ENCODE measurements at places on chromosomes 3 and 15.
A peak's percentile ranks its signal among the peaks of the same experiment; 100 is the strongest.

DNA sequence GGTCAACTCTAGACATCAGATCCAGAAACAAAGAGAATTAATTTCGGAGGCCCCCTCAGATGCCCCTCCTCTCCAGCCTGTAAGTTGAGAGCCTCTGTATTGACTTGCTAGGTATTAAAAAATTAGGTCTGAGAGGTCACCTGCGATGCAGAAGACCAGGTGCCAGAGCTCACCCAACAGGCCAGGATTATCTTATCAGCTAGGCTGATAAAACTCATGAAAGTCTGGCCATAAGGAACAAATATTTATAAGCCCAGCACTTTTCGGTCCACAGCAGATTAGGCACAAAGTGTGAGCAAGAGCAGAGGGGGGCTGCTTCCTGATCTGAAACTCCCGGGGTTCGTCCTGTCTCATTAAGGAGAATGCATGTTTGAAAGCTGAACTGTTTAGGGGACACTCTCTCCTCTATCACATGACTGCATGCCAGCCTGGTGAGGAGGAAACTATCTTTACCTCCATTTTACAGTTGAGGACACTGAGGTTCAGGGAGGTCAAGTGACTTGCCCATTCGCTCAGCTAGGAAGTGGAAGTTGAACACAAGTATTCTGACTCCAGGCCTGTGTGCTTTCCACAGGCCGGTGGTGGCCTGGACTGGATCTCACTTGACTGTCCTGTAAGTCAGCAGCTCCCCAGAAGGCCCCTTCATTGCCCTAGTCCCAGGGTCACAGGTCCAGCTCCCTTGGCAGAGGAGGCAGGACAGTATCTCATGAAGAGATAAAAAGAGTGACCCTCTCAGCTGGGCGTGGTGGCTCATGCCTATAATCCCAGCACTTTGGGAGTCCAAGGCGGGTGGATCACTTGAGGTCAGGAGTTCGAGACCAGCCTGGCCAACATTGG is 39.6 kb upstream of the MAGEF1 start:
- DNase-seq = no peak

- no peak for DNase-seq
Measured at GRCh38 chr3:113979916-113980315, 32.1 kb downstream of the ZDHHC23 start.

- DNase-seq = no peak
Measured at GRCh38 chr15:27685644-27686043, 413.5 kb downstream of the OCA2 start.

GRCh38 chr15:52178765-52179164 is 12.4 kb downstream of the GNB5 start:
- no peak for DNase-seq

- no peak for DNase-seq
Measured at GRCh38 chr3:120285508-120285841, 453 bp upstream of the GPR156 start.

DNA sequence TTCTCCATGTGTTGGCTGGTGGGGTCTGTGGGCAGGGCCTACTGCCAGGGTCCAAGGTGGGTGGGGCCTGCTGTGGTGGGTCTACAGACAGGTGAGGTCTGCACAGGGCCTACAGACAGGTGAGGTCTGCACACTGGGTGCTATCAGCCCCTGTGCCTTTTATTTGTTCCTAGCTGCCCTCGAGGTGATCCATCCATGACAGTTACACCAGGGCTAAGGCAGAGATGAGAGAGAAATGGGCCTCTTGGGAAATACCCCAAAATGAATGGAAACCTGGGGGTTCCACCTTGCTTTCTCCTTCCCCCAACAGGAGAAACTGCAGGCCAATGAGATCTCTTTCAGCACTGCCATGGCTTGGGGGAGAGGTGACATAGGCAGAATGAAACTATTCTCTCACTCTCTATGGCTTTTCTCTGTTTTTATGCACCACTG is 36.4 kb downstream of the CFAP100 start:
- no peak for DNase-seq

- no peak for DNase-seq
Measured at GRCh38 chr3:74531491-74531890, 83.0 kb downstream of the CNTN3 start.

GRCh38 chr3:5160940-5161858 is 26.3 kb upstream of the EDEM1 start:
- DNase-seq = no peak

GRCh38 chr15:29887721-29888120 is 65.5 kb upstream of the TJP1 start:
- no peak for DNase-seq

- DNase-seq = no peak
Measured at GRCh38 chr15:58546635-58547627, 115.1 kb downstream of the LIPC start.

- no peak for DNase-seq
Measured at GRCh38 chr15:75192307-75192706, 9.4 kb upstream of the C15orf39 start.

- DNase-seq = no peak
Measured at GRCh38 chr3:127799476-127800222, 22.7 kb downstream of the MGLL start.

- DNase-seq = no peak
Measured at GRCh38 chr15:70761046-70761445, 2.3 kb downstream of the UACA start.

DNA sequence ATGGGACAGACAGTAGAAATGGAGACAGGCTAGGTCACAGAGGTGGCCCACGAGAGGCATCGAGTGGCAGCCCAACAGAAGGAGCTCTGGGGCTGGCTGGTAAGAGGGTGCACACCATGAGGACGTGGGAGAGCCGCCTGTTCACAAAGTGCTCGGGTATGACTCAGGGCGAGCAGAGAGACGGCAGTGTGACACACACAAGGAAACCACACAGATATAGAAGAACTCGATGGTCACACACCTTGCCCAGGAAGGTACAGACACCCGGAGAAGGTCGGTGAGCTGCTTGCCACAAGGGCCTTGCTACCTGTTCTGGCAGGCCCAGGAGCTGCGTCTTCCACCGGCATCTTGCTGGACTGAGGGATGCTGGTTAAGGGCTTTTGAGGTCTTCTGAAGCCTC is 50.2 kb downstream of the CA12 start:
- no peak for DNase-seq

DNA sequence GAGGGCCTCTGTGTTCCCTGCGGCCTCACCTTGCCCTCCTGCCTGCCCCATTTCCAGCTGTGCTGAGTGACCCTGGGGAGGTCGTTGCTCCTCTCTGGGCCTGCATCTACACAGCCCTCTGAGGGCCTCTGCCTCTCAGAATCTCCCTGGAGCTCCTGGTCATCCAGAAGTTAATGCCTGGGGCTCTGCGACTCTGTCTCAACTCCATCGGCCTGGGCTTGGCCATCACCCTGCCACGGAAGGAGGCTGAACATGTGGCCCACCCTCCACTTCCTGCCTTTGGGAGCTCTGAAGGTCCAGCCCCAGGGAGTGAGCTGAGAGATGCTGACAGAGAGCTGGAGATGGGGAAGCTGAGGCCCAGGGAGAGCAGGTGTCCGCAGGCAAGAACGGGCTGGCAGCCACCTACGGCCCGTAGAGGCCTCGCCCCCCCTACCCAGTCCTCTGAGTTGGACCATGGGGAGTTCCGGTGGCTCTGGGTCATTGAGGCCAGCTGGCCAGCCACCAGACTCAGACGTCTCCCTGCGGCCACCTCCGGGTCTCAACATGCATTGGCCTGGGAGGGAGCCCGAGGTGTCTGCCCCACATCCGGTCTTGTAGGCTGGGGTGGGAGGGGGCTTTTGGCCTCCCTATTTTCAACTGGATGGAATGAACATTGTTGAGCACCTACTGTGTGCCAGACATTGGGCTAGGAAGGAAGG is 34.2 kb downstream of the GRIP2 start:
- no peak for DNase-seq

GRCh38 chr3:4493941-4494894 is 1.1 kb downstream of the ITPR1 start:
- DNase-seq = no peak

- peak; percentile 39 for DNase-seq
Measured at GRCh38 chr15:73273181-73274002, 95.4 kb downstream of the HCN4 start.
